ENCODE measurements at places on chromosomes 7 and 10.

DNA sequence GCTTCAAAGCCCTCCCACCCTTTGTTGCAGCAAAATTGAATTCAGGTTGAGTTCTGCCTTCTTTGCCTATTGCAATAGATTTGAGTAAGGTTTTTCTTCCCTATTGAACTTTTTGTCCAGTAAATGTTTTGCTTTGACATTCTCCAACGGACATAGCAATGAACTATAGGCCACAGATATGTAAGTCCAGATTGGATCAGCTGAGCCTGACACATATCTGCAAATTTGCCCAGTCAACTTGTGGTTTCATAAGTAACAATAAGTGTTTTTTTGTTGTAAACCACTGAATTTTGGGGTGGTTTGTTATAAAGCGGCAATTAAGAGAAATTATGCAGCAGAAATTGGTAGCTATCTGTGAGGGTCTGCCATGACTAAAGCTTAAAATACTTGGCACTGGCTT, 332.1 kb upstream of the SORCS1 start:
- DNase-seq: no peak

DNA sequence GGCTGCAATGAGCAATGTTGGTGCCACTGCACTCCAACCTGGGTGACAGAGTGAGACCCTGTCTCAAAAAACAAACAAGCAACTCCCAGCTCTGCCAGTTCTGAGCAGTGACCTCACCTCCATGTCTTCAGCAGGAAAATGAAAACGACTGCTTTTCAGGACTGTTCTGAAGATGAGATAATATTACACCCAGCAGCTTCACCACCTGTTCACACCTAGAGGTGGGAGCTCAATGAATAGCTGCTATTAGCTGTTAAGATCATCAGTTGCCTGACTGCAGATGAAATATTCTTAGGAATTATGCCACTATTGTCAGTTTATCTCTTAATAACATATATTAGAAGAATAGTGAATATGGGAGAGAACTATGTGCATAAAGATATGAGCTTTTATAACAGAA, 48.4 kb upstream of the CYTH3 start:
- DNase-seq: no peak

DNA sequence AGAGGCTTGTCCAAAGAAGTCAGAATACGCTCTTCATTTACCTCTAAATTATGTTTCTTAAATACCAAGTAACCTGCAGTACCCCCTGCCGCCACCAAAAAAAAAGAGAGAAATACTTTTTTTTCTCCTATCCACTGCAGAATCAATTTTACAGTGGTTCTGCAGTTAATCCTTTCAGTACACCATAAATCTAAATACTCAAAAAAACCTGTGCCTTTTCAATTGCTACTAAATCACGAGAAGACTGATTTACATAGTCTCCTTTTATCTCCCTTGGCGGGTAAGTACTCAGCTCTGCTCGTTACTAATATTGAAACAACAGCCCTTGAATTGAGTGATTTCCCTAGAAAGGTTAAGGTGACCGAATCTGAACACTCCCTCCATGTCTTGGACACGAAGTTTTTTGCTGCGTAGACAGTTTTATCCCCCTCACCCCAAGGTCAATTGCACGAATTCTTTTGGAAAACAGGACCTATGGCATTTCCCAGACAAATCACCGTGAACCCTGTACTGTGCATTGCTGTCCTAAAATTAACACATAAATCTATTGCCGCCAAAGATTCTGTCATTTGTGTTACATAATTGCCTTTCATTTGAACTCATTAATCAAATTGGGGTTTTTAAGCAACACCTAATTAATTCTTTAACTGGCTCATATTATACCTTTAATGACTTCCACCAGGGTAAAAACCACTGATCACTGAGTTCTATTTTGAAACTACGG, 512 bp upstream of the VIM start:
- no peak for DNase-seq

- no peak for DNase-seq
Measured at GRCh38 chr10:71046747-71047146, 158.4 kb upstream of the PCBD1 start.

DNA sequence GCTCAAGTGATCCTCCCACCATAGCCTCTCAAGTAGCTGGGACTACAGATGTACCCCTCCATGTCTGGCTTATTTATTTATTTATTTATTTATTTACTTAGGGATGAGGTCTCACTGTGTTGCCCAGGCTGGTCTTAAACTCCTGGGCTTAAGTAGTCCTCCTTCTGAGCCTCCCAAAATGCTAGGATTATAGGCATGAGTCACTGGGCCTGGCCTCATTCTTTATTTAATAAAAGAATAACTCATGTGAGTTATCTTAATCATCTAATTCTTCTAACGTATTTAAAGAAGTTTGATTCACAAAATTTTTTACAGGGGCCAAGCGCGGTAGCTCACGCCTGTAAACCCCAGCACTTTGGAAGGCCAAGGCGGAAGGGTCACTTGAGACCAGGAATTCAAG, 8.0 kb upstream of the SLC26A4 start:
- DNase-seq: no peak

GRCh38 chr10:76025124-76025477, 593.7 kb downstream of the LRMDA start:
- DNase-seq: no peak

- DNase-seq: no peak
Measured at GRCh38 chr10:49272251-49273081, 26.5 kb upstream of the C10orf71 start.

GRCh38 chr7:44390701-44391100, 65.3 kb upstream of the CAMK2B start:
- no peak for DNase-seq

GRCh38 chr10:26962835-26963234, 102.1 kb upstream of the ABI1 start:
- DNase-seq: no peak

GRCh38 chr10:16182688-16183087, 254.1 kb upstream of the PTER start:
- no peak for DNase-seq

DNA sequence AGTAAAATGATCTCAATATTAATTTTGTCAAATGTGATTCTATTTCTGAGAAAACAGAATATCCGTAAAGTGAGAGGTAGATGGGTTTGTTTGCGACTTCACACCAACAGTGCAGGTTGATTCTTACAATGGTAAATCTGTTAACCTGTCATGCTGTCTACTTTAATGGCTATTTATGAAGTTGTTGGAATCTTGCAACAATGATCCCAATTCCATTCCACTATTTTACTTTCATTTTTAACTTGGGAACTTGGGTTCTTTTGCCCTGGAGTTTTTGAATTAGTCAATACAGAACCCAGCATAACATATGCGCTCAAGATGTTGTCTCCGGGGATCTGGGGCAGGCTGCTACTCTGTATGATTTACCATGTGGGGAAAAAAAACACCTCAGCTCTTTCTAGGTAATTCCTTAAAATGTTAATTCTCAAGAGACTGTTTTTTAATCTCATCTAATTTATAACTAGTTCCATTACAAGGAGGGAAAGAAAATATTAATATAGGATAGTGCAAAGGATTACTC, 1.2 kb downstream of the LGI1 start:
- DNase-seq: no peak

GRCh38 chr7:99086532-99086931, 57.4 kb downstream of the SMURF1 start:
- no peak for DNase-seq

DNA sequence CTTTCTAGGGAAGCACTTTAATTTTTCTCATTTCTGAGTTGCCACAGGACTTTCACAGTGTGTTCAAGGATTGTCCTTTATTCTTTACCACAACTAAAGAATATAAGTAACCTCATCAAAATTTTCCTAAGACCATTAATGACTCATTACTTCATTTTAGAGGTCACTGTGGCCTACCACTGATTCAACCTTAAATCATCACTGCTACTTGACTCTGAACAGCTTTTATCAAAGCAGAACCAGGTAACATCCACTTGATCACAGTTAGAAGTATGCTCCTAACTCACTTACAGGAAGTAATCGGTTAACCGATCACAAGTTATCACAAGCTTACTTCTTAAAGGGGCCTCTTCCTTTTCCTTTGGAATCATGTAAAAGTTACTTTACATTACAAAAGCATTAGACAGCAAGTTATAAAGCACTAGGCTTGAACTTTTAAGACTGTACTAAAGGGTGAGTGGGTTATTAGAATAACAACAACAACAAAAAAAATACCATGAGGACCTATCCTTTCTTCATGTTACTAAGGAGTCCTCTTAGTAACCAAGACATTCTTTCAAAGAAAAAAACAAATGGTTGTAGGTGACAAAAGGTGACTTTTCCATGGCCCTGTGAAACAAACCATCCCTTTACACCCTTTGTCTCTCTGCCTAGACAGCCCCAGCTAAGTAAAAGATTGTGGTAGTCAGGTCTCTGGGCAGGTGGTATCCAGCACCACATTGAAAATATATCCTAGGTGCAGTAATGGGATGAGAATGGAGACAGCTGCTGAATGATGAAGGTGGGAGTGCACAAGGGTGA, 40.0 kb upstream of the PDK4 start:
- DNase-seq: no peak

DNA sequence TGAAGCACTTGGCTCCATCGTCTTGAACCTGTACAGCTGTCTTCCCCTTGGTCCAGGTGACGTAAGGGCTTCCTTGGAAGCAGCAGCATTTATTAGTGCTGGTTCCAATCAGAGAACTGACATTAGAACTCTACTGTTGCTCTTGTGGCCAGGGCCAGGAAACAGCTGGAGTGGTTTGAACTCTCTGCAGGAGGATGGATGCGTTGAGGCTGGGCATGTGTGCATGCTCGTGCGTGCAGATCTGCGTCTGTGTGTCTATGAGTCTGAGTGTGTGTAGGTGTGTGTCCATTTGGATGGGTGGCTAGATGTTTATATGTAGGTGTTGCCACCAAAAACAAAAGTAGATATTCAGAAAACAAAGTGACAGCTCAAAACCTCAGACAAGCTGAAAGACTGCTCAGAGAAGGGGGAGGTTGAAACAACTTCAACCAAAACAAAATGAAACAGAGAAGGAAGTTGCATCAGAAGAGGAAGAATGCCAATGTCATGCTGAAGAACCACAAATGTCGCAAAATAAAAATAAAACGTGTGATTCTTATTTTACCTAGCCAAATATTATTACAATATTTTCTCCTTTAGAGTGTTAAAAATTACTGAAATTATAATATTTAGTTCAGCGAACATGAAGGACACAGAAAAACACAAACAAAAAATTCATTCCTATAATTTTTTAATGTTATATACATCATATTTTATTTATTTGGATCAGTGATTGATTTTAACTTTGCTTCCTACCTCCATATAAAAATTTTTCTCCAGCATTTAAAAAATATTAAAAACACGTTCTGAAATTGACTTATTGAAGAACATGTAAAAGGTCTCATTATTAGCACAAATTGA, 96.1 kb upstream of the MKLN1 start:
- DNase-seq: no peak

DNA sequence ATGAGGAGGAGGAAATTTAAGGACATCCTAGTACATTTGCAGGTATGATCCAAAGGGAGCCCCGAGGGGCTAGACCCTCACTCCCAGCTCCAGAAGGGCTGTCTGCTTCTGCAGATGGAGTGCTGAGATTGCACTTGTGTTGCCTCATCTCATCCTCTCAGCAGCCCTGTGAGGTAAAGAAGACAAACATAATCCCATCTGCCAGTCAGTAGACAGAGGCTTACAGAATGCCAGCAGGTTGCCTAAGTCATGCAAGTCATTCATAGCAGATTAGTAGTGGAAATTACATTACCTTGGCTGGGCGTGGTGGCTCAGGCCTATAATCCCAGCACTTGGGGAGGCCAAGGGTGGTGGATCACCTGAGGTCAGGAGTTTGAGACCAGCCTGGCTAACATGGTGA, 45.4 kb downstream of the BLVRA start:
- DNase-seq: no peak

DNA sequence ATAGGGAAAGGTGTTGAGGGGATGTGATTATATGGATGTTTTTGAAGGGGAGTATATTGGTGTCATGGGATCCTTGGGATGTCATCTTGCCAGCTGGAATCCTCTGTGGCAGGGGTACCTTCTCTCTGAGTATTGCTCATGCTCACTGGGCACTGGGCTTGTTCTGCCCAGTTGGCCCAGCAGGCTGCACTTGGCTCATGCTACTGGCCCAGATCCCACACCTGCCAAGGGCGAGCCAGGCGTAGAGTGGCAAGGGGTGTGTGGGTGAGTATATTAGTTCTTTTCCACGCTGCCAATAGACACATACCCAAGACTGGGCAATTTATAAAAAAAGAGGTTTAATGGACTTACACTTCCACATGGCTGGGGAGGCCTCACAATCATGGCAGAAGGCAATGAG, 311.9 kb downstream of the AUTS2 start:
- no peak for DNase-seq

- DNase-seq: no peak
Measured at GRCh38 chr7:159067576-159068487, 76.8 kb downstream of the VIPR2 start.

DNA sequence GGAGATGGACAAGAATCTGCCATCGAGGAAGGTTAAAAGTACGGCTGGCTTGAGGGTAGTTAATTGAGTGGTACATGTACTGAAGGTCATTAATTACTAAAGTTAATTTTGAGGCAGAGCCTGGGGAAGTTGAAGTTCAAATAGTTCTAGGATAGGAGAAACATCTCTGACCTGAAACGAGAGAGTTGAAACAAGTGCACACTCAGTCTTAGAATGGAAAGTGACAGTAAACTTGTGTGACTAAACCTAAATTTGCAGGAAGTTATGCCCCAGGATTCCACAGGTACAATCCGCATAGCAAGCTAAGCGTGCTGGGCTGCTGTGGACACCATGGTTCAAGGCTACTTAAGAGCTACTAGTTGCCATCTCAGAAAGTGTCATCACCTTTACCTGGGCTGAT, 209.9 kb downstream of the CHCHD3 start:
- DNase-seq: no peak

GRCh38 chr10:3861795-3862194, 76.8 kb upstream of the KLF6 start:
- no peak for DNase-seq

DNA sequence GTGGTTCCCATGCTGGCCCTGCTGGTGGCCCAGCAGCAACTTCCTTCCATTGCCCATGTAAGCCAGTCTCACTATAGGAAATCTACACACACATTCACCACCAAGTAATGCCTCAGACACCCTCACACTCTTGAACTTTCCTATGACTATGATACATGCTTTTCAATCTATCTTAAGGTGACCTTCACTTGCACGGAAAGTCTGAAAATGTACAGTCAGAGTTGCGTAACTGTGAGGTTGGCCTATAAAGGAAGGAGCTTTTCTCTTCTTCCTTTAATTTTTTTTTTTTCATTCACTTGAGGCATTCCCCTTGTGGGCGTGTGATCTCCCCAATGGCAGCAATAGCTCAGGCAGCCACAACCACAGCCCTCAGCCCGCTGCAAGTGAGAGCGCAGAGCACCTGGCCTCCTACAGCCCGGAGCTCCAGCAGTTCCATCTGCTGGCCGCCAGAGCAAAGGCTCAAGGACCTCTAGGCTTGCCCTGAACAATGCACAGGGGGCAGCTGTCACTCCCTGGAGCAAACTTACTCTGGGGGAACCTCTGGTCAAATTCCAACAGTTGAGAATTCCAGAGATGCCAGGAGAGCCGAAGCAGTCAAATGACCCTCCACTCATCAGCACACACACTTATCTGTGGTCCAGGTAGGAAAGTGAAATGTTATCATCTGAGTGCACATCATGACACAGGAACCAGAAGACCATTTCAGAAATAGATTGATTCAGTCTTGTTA, 123.1 kb upstream of the ADO start:
- DNase-seq: no peak

All from right cardiac atrium (tissue), 5 donors.